ENCODE measurements at places on chromosomes 16 and 17. TPM values are rescaled to one million over a fixed set of nuclear protein-coding genes. Genes with fewer than 3 reads are reported as not detected.

Gene BORCS6
- 5.3 TPM for total RNA-seq

Gene NAE1
- total RNA-seq, result 117 TPM

Gene TEKT5
- total RNA-seq, result 0.29 TPM

Gene EPN3
- 9.1 TPM for total RNA-seq

Gene KRT222
- total RNA-seq, result 1.1 TPM

Gene TMEM114
- 1.8 TPM for total RNA-seq

Gene ACSM2A
- not detected for total RNA-seq

GRCh38 chr16:56997931-56998330, 8.6 kb downstream of the NLRC5 start:
- DNase-seq, result no peak

GRCh38 chr17:9817086-9817485, 4.8 kb downstream of the GSG1L2 start:
- DNase-seq, result peak; percentile 26

DNA sequence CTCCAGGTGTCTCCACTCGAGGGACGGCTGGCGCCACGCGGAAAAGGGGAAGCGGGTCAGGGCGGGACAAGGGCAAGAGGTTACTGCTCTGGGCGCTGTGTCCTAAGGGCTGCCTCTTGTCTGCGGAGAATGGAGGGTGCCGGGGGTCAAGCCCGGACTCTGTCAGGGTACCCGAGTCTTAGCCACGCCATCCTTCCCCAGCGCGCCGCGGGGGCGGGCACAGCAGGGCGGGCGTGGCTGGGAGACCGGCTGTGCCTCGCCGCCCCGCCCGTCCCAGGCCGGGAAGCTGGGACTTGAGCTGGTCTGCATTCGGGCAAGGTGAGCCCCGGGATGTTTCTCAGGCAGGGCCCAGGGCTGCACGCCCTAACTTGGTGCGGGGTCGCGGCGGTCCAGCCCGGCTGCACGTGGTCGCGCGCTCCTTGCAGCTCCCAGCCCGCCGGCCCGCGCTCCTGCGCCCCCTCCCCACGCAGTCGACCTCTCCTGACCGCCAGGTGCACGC, 6.2 kb upstream of the ACTG1 start:
- no peak for DNase-seq

- peak; percentile 63 for DNase-seq
Observed at GRCh38 chr17:7237761-7238419, 1.4 kb downstream of the PHF23 start.

GRCh38 chr16:61460020-61460419, 576.2 kb downstream of the CDH8 start:
- DNase-seq, result no peak

GRCh38 chr17:6233856-6234255, 163.7 kb downstream of the WSCD1 start:
- no peak for DNase-seq

DNA sequence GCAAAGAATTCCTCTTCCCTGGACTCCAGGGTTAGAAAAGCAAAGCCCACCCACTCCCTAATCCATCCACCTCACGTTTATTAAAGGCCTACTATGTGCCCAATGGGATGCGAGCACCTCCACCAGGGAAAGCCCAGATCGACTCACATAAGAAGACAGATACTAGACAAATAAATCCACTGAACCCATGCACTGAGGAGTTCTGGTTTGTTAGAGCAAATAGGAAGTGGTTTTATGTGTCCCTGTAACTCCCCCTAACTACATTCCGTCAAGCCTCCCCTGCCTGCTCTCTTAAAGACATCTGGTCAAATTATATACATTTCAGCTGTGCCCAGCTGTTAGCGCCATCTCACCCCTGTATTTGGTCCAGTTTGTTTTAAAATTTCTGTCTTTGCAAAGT, 218.5 kb upstream of the RPL38 start:
- no peak for DNase-seq

GRCh38 chr16:76676356-76676755, 399.2 kb downstream of the CNTNAP4 start:
- no peak for DNase-seq

- DNase-seq, result no peak
Observed at GRCh38 chr16:58041628-58041955, 16.0 kb downstream of the MMP15 start.

- DNase-seq, result no peak
Observed at GRCh38 chr16:73384506-73385089, 336.7 kb upstream of the ZFHX3 start.

GRCh38 chr17:37273409-37274051, 102.3 kb upstream of the C17orf78 start:
- no peak for DNase-seq

Data from progenitor cell of endocrine pancreas (in vitro differentiated cells).